Ecto neural progenitor cell (in vitro differentiated cells): ENCODE measurements at places on chromosomes 3 and 15.

DNA sequence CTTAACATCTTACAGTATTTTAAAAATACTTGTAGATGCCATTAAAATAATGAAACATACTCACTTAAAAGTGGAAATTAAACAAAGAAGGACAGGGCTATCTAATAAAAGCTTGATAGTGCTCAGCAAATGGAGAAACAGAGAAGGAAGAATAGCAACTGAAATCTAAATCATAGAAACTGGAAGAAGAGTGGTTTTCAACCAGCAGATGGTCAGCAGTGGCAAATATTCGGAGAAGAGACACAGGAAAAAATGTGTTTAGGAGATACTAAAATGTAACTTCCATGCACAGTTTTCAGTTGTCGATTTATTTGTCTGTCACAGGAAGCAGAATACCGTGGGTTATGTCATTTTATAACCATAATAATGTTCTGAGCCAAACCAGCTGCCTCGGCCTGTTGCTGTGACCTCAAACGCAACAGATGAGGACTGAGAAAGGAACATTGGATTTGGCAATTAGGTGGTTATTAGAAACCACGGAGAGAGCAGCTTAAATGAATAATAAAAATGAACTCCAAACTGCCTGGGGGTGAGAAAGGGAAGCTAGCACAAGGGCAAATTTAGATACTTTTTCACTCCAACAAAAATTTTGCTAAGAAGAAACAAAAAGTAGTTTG, 246.6 kb upstream of the KCNMB2 start:
- DNase-seq, result no peak

DNA sequence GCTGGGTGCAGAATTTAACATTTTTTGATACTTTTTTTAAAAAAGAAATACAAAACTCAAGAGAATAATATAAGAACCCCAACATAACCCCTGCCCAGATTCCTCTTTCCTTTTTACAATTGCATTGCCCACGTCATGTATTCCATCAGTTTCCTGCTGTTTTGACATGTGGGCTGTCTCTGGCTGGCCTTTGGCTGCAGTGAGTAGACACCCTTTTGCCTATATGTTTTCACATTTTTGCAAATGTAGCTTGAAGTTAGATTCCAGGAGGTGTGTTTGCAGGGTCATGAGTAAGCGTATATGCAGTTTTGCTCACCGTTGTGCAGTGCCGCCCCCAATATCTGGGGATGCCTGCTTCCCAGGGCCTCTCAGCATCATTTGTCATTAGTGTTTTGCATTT, 28.0 kb upstream of the ATP10A start:
- no peak for DNase-seq

GRCh38 chr3:13615019-13615528, 66.1 kb downstream of the FBLN2 start:
- no peak for DNase-seq

- DNase-seq, result no peak
Measured at GRCh38 chr15:29765898-29766527, 56.3 kb downstream of the TJP1 start.

DNA sequence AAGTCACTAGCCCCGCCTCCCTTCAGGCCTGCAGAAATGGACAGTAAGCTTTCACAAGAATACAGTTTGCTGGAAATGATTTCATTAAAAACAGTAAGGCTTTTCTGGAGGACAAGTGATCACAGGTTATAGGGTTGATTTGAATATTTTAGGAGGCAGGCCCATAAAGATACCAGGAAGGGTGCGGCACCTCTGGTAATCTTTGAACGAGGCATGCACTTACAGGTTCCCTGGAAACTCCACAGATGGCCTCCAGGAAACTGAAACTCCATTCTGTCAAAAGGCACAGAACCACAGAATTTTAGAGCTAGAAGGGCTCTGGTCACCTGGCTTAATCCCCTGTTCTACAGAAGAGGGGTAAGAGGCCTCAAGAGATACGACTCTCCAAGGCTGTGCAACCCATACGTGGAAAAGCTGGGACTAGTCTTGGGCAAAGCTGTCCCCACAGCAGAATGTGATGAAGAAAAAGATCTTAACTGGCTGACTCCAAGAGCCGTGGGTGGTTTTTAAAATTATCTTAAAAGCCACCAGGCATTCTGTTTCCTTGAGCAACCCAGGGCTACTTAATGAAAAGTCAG, 1.2 kb downstream of the STARD5 start:
- no peak for DNase-seq

GRCh38 chr3:98906230-98906629, 4.7 kb upstream of the DCBLD2 start:
- no peak for DNase-seq

DNA sequence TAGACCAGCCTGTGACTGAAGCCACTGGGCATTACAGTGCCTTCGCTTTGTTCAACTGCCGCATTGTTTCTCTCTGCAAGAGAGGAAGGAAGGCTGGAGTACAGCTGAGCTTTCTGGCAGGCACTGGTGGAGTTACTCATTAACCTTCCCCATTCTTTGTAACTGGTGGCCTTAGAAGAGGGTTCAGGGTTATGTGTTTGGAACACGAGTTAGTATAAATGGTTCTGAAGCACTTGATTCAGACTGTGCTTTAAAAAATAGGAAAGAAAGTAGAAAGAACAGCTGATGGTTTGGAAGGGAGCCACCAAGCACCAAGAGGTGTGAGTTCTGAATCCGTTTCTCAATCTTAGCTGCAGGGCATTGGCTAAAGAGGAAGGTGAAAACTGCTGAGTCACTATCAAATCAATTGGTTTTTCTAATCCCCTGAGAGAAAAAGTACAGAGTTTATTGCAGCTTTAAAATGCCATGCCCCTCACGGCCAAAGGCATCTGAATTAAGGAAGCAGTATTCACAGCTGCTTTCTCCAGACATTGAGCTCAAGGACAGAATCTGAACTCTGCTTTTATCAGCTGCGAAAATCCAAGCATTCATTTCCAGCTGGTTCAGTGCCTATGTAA, 3.6 kb downstream of the HGD start:
- DNase-seq, result no peak
